BJ (cell line): ENCODE measurements at places on chromosomes 2 and 18. TPM values are rescaled to one million over a fixed set of nuclear protein-coding genes. Genes with fewer than 3 reads are reported as not detected.

GRCh38 chr2:86603905-86604304, 19.8 kb downstream of the RNF103 start:
- DNase-seq, result no peak

GALNT3 gene
- polyA plus RNA-seq, result 2.4 and 5.4 TPM in 2 replicates

DNA sequence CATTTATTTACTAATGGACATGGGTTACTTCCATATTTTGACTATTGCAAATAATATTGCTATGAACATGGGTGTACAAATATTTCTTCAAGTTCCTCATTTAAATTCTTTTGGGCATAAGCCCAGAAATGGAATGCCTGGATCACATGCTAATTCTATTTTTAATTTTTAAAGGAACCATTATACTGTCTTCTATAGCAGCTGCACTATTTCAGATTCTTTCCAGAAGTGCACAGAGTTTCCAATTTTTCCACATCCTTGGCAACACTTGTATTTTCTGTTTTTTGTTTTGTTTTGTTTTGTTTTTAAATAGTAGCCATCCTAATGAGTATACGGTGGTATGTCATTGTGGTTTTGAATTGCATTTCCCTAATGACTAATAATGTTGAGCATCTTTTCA, 8.5 kb upstream of the RALBP1 start:
- no peak for DNase-seq

DNA sequence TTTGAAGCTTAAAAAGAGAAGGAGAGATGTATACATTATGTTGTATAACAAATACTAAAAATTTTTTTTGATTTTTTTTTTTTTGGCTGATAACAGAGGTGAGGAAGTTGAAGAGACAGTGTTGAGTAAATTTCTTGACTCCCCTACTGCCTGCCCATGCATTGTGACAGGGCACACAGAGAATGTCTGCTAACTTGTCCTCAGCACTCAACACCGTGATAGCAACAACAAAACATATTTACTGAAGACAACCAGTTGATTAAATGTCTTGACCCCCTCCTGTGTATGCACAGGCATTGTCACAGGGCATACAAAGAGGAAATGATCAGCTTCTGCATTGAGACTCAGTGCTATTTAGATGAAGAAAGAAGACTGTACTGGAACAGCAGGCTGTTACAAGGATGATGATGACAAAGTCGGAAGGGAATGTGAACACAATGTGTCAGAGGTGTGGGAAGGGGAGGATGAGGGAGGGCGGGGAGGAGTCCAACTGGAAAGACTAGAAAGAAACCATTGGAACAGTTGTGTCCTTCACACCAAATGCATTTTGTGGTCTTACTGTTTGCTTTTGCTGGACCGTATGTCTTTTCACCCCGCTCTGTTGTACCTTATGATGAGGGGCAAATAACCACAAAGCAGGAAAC, 89.5 kb downstream of the CERS6 start:
- DNase-seq, result no peak

DNA sequence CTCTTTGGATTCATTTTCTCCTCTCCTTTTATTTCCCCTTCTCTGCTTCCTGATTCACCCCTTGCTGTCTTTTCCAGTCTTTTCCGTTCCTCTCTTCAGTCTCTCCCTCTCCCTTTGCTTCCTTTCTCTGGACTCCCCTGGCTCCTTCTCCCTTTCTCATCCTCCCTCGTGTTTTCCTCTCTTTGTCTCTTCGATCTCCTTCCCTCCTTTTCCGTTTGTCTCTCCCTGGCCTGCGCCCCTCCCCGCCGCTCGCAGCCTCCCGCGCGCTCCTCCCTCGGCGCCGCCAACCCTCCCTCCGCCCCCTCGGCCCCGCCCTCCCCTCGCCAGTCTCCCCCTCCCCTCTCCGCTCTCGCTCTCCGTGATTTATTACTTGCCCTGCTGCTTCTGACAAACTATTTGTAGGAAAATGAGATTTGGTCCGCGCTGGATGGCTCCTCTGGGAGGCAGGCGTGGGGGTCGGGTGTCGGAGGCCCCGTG, 46.0 kb upstream of the PAX8 start:
- DNase-seq, result no peak

- DNase-seq, result no peak
Measured at GRCh38 chr2:100234141-100234540, 88.2 kb downstream of the LONRF2 start.

CAPN14 gene
- 0.10 TPM in 2 replicates for polyA plus RNA-seq

DNA sequence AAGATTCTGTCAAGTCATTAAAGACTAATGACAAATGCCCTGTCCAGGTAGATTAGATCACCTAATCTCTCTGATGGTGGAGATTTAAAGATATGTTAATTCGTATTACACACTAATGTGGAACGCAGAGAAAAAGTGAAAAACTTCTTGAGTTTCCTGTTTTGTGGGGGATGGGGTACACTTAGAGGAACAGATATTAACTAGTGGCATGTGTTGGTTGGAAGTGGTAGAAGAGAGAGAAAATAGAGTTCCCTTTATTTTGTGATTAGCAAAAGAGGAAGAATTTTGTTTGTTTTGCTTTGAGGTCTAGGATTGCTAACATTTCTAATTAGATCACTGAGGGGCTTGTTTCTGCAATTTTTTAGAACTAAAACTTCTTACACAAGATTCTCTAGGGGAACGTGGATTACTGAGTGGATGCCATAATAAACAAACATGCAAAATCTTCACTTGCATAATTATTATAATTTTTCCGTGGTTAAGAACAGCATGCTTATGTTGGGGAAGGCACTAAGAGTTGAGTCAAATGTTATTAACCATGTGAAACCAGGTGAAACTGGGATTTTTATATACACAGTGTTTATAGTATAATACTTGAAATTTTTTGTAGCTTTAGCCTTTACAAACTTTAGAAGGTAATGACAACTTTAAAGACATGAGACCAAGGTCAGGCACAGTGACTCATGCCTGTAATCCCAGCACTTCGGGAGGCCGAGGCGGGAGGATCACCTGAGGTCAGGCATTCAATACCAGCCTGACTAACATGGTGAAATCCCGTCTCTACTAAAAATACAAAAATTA, 97.4 kb upstream of the STK17B start:
- no peak for DNase-seq

GRCh38 chr2:2180446-2180845, 150.6 kb downstream of the MYT1L start:
- no peak for DNase-seq

GRCh38 chr2:20334605-20335203, 15.9 kb downstream of the PUM2 start:
- no peak for DNase-seq
